ENCODE measurements at places on chromosomes 5 and 9.

DNA sequence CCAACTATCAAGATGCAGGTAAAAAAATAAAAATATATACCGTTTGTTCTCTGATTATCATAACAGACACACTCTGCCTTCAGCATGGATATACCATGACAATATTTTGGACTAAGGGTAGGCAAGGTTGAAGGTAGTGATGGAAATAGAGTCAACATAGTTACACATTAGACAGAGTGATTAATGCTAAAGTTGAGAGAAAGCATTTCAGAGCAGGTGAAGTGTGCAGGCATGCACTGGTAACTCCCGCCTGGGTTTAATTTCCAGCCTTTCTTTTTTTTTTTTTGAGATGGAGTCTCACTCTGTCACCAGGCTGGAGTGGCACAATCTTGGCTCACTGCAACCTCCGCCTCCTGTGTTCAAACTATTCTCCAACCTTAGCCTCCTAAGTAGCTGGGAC is 458.5 kb downstream of the TLR4 start:
- DNase-seq: no peak

- DNase-seq: no peak
Measured at GRCh38 chr5:96743065-96743768, 64.5 kb downstream of the ERAP1 start.

DNA sequence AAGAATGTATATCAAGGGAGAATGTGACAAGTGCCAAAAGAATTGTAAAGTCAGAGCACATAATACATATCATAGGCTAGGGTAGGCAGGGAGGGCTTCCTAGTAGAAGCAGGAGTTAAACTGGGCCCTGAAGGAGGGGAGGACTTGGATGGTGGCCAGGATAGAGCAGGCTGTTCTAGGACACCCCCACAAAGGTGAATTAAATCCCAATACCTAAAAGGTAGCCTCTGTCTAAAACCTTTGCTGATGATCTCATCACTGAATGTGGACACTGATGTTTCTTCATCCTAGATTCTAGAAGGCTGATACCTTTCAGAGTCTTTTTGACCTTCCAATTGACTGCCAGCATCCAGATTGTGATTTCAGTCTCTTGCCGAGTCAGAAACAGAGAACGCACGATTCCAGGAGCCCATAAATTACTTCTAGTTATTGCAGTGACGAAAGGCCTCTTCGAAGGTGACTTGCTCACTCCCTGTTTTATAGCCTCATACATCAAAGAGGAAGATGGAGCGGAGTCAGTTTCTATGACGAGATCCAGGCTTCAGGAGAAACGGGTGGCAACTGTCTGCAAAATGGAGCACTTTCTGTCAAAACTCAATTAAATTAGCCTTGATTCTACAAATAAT is 43.2 kb downstream of the KIF4B start:
- DNase-seq: no peak

- DNase-seq: no peak
Measured at GRCh38 chr5:146699664-146700418, 178.7 kb downstream of the PPP2R2B start.

GRCh38 chr9:82299870-82300269 is 311.3 kb downstream of the SPATA31D1 start:
- DNase-seq: no peak

GRCh38 chr5:27403243-27403882 is 365.0 kb upstream of the CDH9 start:
- DNase-seq: no peak

DNA sequence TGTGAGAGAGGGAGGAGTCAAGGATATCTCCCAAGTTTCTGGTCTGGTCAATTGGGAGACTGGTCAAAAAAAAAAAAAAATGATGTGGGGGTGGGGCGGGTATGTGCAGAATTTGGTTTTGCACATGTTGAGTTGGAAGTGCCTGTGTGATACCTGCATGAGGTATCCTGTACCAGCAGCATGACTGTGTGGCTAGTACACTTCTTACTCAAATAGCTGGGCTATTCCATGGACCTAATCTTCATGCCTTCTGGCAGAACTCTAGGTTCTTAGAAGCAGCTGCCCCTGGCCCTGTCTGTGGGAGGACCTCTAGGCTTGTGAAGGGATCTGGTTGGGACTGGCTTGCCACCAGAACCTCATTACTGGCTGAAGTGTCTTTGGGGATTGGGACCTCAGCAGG is 93.5 kb downstream of the RALGPS1 start:
- no peak for DNase-seq

DNA sequence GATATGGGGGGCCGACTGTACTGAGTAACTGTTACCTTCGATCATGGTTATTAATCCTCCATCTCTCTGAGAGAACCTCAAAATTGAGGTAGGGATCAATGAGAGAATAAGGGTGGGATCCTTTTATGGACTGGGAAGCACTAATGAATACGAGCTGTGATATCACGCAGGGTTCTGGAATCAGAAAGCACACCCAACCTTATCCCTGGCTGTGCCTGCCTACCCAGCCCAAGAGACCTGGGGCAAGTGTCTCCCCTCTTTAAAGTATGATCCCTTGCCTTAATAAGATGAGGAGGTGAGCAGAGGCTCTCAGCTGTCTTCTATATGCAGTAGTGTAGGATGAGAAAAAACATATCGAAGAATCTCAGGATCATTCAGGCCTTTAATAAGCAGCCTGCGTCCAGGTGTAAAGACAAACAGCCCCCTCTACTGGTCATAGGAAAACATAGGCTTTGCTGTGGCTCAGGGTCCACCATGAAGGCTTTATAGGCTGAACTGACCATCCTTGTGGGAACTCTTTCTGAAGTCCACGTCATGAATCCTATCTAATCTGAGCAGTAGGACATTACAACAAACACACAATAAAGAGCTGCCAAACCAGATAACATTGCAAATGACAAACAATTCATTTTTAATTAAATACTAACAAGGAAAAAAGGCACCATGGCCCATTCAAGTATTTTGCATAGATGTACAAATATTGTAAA is 16.8 kb downstream of the NIPAL4 start:
- no peak for DNase-seq

DNA sequence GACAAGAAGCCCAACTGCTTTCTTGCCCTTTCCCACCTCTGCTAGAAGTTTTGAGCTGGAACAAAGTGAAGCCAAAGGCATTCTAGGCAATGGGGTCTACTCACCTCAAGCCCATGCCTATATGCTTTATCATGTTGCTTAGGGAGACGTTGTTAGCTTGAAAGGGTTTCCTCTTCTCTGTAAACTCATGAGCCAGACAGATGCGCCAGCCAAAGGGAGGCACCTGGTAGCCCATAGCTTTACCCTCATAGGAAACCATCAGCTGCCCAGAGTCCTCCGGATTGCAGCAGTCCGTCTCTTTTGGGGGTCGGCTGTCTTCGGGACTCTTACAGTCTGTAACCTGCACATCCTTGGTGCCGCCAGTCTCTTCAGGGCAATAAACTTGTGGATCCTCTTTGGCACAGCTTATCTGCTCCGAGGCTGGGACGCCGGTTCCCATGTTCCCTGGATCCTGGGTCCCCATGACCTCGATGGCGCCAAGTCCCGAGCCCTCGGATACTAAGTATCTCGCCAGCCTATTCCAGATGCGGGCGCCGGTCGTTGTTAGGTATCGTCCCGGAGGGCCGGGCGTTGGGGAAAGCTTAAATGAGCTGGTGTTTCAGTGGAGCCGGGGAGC is 678 bp downstream of the GBA2 start:
- peak; percentile 75 for DNase-seq

DNA sequence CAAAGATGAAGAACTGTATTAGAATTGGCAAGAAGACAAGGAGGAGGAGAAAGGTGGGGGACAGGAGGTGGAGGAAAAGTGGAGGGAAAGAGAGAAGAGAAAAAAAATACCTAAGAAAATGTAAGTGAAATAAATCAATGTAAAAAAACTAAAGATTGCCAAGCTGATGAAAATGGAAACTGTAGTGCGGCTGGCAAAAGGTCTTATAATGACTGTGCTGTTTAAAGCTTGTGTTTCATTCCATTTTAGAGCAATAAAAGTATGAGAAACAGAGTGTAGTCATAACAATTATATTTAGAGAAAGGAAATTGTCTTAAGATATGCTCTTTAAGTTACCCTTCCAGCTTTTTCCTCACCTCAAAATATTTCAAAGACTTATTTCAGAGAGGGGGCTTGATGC is 670.5 kb upstream of the SEMA6A start:
- DNase-seq: no peak

DNA sequence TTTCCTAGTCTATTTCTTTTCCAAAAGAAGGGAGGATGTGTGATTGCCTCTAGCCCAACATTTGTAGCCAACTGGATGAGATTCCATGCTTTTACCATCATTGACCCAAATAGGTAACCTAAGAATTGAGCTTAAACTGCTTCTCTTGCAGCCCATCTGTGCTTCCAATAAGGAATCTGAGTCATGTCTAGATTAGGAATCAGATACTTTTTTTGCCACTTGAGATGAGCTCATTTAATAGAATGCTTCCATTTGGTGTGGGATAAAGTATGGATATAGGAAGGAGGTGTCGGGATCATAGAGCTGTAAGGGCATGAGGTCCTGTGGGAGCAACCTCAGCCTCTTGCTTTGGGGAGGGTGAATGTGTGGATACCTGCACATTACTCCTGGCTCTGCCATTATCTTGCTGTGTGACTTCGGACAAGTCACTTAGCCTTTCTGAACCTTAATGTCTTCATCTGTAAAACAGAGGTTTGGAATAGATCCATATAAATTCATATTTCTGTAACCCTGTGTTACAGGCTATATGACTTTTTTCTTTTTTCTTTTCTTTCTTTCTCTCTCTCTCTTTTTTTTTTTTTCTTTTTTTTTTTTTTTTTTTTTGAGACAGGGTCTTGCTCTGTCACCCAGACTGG is 56.2 kb downstream of the MAP1B start:
- DNase-seq: no peak

DNA sequence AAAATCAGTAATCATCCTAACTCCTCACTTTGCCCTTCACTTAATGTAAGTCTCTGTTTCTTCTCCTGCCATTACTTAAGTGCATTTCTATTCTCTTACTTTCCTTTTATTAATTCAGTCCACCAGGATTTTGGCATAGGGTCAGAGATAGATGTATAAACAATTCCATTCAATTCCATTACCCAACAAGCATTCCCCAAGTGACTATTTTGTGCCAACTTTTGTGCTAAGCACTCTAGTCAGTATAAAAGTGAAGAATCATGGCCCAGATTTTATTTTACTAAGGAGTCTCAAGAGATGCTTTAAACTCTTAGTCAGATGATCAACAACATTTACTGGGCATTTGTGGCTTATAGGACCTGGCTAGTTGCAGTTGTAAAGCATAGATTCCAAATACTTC is 159.3 kb downstream of the DMAC1 start:
- DNase-seq: no peak

DNA sequence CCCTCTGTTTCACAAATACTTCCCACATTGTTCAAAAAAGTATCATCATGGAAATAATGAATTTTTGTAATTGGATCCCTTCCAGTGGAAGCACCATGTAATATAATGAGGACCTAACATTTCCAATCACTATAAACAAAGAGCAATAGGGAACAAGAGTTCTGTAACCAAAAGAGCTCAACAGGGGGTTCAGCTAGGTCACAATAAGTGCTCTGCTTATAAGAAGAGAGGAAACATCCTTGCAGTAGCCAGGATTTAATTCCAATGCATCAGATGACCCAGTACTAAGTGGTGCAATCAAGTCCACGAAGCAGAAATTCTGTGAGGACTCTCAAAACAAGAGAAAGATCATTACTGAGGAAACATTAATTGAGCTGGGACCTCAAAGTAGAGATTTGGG is 5.9 kb downstream of the SERINC5 start:
- no peak for DNase-seq

- no peak for DNase-seq
Measured at GRCh38 chr5:147673266-147673665, 109.3 kb downstream of the JAKMIP2 start.

- DNase-seq: no peak
Measured at GRCh38 chr9:109036744-109037680, 23.7 kb upstream of the CTNNAL1 start.

DNA sequence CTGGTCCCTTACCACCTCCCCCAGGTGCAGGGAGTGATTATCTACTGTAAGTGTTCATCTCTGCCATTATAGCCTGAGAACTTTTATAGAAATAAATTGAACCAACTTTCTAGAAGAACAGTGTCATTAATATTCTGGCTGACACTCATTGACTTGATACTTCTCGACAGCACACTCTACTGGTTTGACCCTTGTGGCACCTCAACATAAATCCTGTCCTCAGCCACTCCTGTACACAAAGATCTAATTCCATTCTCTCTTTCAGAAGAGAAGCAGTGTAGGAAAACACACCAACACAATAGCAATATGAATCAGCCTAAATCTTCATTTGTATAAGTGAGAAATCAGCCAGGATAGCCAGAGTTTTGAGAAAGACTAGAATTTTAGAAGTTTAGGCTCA is 417.7 kb downstream of the TAF11L14 start:
- DNase-seq: no peak

GRCh38 chr5:96342581-96342980 is 90.5 kb downstream of the PCSK1 start:
- DNase-seq: no peak

DNA sequence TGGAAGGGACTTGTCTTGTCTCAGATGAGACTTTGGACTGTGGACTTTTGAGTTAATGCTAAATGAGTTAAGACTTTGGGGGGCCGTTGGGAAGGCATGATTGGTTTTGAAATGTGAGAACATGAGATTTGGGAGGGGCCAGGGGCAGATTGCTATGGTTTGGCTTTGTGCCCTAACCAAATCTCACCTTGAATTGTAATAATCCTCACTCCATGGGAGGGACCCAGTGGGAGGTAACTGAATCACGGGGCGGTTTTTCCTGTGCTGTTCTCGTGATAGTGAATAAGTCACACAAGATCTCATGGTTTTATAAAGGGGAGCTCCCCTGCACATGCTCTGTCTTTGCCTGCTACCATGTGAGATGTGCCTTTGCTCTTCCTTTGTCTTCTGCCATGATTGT is 72.1 kb downstream of the RAI14 start:
- no peak for DNase-seq

GRCh38 chr5:132463811-132464155 is 26.8 kb downstream of the IRF1 start:
- DNase-seq: no peak

All from Right ventricle myocardium inferior (tissue), 1 donor.